Stromal cell of bone marrow (primary cell): ENCODE measurements at places on chromosomes 2 and 18.

- DNase-seq, result no peak
These were observed 270.4 kb downstream of the TWIST2 start for GRCh38 chr2:239118264-239118663.

DNA sequence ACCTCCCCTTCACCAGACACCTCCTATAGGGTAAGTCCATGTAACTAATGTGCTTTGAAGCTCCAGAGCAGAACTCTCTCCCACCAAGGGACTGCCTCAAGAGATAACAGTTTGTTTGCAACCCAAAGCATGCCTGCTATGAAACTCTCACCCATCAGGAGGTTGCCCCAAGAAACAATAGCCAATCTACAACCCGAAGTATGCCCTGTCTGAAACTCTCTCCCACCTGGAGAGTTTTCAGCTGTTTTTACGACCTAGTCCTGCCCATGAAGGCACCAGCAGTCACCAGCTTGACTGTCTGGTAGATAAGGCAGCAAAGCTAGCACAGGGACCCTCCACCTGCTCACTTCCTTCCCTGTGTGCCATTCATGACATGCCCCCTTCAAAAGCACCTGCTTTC is 533.9 kb upstream of the CRIM1 start:
- DNase-seq, result no peak

DNA sequence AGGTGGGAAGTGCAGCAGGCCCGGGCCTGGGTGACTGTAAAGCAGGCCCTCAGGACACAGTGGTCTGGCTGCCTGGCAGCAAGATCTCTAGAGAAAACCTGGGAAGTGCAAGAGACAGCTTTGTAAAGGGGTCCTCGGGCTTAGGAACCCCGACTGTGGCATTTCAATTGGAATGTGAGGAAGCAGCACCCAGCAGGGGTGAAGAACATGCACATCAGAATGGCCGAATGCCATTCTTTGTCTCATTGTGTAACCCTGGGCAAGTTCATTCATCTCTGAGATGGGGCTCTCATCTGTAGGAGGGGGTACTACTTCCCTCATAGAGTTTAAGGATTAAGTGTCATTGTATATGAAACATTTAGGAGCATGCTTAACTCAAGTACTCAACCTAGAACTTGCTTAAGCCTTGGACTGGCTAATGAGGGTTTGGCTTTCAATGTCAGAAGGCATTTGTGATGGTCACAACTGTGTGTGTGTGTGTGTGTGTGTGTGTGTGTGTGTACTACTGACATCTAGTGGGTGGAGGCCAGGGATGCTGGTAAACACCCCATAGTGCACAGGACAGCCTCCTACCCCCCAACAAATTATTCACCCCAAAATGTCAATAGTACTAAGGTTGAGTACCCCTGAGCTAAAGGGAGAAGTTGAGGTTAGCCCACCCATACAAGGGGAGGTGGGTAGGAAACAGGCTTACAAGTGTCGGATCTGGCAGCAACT is 29.3 kb downstream of the MEX3C start:
- DNase-seq, result no peak

DNA sequence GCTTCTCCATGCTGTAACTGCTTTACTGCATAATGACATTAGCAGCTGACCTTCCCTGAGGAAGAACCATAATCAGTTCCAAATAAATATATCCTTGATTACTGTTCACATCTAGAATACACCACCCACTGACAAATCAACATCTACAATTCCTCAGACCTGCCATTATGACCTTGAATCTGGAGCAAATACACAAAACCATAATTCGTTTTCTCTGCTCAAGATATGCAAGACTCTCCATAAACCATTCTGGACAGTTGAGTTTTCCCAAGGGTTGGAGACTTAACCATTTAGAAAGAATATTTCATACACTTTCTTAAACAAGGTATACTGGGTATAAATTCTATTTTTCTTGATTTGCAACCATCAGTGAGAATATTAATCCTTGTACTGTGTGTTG is 11.8 kb downstream of the C2orf76 start:
- DNase-seq, result no peak

- no peak for DNase-seq
These were observed 83.0 kb downstream of the ACSL3 start for GRCh38 chr2:222943820-222944219.

DNA sequence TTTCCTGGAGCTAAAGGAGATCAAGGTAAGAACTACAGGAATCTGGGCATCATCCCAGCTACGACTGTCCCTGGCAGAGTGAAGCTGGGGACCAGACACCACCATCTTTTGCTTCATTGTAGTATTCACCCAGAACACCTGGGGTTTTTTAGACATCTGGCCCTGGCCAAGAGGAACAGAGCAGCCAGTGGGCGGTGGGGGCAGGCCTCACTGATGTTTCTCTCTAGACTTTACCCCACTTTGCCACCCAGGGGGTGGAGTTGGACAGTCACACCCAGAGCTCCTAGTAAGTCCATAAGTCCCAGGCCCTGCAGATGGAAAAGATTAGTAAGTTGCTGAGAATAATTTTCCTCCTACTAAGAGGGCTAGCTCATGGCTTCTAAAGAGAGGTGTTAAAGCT is 39.6 kb downstream of the MARCO start:
- DNase-seq, result no peak

- no peak for DNase-seq
These were observed 81.7 kb upstream of the NEUROD1 start for GRCh38 chr2:181762000-181762399.

DNA sequence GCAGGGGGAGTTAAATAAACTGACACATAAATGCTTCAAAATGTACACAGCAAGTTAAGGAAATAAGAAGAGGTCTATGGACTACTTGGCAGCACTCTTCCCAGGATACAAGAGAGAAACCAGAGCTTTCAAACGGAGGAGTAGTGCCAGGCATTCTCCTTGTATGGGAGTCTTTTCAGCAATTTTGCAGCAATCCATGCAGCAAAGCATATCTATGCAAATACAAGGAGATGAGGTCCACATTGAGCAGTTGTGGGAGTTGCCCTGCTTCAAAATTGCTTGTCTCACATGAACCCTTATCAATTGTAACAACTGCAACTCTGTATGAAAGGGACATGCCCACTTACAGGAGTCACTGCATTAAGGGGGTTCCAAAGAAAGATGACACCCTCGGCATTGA is 37.8 kb downstream of the SCN9A start:
- no peak for DNase-seq

DNA sequence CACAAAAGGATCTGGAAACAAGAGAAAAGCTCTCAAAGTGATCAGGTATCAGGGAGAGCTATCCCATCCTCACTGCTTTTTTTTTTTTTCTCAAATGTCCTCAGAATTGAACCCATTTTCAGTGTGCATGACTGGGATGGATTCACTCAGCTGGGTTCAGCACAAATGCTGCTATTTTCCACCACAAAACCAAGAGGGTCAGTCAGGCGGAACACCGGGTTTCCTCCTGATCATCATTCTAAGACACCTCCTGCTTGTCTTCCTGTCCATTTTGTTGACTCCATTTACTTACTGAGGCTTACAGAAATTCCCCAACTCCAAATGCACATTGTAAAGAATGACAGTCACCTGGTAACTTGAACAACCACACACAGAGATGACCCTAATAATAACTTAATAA is 39.9 kb downstream of the CYRIA start:
- no peak for DNase-seq

DNA sequence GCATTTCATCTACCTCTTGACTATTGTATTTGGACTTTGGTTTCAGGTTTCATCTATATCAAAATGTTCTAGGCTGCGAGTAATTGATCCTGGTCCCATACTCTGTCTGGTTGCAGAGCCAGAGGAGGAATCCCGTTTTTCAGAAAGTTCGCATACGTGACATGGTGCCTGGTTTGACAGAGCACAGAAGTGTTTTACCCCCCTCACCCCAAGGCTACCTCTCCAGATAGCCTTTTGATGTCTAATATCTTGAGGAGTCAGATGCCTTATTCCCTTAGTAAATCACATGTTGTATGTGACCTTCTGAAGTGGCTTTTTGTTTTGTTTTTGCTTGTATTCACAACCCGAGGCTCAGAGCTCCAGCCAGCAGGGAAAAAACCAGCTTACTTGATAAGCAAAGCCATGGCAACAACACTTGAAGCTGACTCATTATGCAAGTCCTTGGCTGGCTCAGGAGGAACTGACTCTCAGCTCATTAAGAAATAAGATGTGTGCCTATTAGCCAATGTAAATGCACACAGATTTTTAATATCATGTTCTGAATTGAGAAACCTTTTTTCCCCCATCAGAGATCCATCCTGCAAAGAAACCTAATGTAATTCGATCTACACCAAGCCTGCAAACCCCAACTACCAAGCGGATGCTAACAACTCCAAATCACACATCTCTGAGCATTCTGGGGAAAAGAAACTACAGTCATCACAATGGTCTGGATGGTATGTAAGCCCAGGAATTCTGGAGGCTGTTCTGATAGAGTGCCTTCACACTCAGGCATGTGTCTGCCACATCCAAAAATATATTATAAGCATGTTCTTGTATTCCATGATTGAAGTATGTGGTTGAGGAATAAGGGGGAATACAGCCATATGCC is 41.4 kb downstream of the OXER1 start:
- peak; percentile 90 for DNase-seq

DNA sequence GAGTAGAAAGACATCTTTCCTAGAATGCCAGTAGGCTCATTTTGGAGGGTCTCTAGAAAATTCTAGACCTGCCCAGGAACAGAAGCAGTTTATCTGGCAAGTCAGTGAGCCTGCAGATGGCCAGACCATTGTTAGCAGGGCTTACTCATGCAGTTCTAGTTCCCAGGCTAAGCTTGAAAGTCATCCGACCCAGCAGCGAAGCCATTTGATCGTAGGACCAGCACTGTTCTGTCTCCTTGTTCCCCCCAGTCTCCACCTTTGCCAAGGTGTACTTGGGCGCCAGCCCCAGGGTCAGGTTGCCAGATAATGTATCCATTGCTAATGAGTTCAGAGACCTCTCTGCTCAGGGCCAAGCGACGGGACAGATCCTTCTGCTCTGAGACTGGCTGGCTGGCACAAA is 70.1 kb downstream of the EPAS1 start:
- no peak for DNase-seq

DNA sequence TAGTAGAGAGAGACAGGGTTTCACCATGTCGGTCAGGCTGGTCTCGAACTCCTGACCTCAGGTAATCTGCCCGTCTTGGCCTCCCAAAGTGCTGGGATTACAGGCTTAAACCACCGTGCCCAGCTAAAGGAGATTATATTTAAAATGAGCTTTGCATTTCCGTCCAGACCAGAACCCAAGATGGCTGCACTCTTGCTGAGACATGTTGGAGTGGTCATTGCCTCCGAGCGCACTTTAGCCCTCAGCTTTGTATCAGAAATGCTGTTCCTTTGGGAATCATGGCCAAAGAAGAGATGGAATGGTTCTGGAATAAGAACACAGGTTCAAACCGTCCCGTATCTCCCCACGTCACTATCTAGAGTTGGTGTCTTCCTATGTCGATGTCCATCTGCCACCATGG is 3.4 kb downstream of the UBXN2A start:
- no peak for DNase-seq

GRCh38 chr2:219250049-219250781 is 2.8 kb upstream of the TUBA4B start:
- no peak for DNase-seq

DNA sequence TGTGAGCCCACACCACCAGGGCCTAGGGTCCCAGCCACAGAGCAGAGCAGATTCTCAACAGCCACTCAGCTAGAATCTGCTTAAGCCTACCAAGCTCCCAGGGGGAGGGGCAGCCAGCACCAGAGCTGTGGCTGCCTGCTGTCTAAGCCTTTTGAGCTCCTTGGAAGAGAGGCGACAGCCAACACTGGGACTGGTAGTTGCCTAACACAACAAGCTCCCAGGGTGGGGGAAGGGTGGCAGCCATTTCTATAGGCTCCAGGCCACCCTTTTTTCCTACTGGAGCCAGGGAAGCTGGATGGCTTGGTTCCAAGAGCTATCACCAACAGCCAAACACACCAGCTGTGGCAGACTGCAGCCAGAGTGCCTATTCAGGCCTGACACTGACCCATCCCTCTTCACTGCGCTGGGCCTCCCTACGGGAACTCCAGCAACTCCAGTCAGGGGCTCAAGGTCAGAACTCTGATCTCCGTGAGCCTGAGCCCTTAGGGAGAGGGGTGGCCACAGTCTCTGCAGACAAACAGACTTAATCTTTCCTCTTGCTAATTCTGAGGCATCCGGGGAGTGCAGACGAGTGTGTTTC is 1824.3 kb upstream of the CELF4 start:
- DNase-seq, result no peak

DNA sequence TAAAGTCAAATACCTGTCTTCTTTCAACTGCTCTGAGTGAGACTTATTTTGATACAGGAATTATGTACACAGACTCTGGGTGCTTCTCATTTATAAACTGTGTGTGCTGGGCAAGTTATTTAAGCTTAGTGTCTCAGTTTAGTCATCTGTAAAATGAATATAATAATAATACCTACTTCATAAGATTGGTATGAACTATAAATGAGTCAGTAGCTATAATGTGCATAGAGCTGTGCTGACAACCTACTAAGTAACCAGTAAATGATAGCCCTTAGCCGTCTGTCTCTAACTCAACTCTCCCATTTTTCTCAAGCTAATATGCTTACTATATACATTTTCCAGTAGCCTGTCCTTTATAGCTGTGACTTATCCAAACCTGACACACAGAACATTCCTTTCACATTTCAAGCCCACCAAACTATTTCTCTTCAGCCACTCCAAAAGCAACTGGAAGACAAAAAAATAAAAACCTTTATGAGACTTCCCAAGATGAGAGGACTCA is 319.8 kb downstream of the ETAA1 start:
- no peak for DNase-seq

GRCh38 chr2:9145109-9145751 is 61.4 kb upstream of the ASAP2 start:
- DNase-seq, result peak; percentile 60

GRCh38 chr2:134107402-134107801 is 146.5 kb upstream of the MGAT5 start:
- DNase-seq, result no peak

- DNase-seq, result no peak
These were observed 117.7 kb downstream of the RPIA start for GRCh38 chr2:88809216-88809615.

- DNase-seq, result no peak
These were observed 51.5 kb upstream of the ITGB6 start for GRCh38 chr2:160251569-160251968.

- DNase-seq, result no peak
These were observed 63.1 kb downstream of the TNS1 start for GRCh38 chr2:217939629-217940245.

DNA sequence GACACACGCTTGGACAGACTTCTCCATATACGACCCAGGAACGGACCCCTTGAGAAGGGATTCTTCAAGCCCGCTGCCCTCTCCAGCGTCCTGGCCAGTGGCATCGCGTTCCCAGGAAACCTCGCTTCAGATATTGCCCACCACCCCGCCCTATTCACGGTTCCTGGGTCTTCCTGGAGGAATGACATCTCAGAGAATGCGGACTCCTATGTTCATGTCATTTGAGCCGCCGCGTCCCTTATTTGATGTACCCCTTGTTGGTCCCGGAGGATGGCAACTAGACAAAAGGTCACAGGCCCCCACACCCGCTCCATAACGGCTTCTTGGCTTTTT is 588 bp upstream of the CCDC93 start:
- no peak for DNase-seq

- no peak for DNase-seq
These were observed 67.7 kb downstream of the PDCL3 start for GRCh38 chr2:100630473-100630977.

- DNase-seq, result no peak
These were observed 60.5 kb upstream of the ZNG1B start for GRCh38 chr2:113376913-113377445.
